ENCODE measurements at places on chromosomes 7 and 10.
A peak's percentile ranks its signal among the peaks of the same experiment; 100 is the strongest.

GRCh38 chr7:2477447-2478398 lies 1.5 kb upstream of the GRIFIN start:
- DNase-seq = peak; percentile 36

- no peak for DNase-seq
Measured at GRCh38 chr7:41007811-41008210, 695.1 kb downstream of the INHBA start.

DNA sequence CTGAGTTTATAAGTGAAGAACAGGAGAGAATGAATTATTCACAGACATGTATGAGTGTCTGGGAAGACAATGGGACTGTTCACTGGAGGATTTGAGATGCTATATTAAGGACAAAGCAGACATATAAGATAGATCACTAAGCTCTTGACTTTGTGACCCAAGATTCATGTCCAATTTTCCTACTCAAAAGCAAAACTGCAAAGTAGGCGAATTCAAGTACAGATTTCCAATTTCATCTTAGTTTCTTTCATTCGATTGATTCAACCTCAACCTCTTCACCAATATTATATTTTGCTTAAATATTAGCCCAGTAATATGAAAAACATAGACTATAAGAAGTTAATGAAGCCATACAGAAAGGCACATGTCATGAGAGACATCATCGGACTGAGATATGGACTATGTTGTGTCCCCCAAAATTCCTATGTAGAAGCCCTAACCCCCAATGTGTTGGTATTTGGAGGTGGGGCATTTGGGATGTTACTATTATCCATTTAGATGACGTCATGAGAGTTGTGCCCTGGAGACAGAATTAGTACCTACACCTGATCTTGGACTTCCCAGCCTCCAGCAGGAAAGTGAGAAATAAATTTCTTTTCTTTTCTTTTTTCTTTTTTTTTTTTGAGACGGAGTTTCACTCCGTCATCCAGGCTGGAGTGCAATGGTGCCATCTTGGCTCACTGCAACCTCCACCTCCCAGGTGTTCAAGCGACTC lies 353.7 kb upstream of the AKR1E2 start:
- DNase-seq = no peak

GRCh38 chr7:146117576-146117975 lies 975 bp downstream of the CNTNAP2 start:
- DNase-seq = no peak

DNA sequence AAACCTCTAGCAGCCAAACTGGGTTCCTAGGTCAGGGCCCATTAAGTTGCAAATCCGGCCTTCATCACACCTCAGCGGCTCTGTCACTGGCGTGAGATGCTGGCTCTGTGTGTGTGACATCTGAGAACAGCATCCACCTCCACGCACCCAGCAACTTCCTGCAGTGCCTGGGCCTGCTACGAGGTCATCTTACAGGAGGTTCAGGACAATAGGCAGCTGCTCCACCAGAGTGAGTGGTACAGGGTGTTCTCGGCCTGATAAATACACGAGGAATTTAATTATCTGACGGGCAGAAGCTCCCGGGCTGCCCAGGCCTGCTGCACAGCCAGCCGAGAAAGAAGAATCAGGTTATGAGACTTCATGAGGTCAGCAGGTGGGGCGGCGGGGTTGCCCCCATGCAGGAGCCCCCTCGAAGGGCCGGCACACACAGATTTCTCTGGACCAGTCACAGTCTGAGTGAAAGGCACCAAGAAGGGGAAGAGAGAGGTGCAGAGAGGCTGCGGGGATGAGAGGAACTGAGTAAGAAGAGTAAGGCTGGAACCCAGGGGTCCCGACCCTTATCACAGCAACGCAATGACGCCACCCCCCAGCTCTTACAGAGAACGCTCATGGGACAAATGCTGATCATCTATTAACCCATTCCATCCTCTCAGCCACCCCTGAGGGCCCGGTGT lies 49.3 kb downstream of the CALML3 start:
- no peak for DNase-seq

DNA sequence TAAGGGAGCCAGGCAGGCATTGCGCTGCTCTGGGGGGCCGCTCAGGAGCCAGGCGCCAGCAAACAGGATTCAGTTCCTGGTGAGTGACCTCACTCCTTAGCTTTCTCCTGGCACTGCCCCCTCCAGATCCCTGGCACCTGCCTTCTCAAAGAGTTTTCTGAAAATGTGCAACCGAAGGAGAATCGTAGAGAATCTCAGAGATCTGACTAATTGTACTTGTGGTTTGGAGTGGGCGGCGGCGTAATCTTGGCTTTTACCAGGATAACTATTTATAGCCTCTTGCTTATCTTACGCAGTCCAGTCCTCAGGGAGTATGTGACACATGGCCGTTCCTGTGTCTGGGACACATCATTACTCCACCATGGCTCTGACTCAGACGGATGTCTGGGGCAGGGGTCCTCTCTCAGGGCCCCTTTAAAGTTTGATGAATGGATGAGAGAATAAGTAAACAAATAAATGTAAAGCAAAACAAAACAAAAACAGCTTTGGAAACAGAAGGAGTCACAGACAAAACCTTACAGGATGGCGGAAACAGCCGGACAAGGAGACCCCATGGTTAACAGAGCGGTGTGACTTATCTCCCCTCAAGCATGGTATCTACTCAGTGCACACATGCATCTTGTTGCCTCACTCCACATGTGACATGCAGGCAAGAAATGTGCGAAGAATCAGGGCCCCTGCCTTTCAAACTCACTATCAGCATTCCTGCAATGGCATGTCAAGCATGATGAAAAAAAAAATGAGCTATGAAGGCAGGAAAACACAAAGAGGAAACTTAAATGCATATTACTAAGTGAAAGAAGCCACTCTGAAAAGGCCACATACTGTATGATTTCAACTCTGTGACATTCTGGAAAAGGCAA lies 99.7 kb downstream of the TNS3 start:
- no peak for DNase-seq

- no peak for DNase-seq
Measured at GRCh38 chr7:125074141-125074540, 144.5 kb upstream of the POT1 start.

DNA sequence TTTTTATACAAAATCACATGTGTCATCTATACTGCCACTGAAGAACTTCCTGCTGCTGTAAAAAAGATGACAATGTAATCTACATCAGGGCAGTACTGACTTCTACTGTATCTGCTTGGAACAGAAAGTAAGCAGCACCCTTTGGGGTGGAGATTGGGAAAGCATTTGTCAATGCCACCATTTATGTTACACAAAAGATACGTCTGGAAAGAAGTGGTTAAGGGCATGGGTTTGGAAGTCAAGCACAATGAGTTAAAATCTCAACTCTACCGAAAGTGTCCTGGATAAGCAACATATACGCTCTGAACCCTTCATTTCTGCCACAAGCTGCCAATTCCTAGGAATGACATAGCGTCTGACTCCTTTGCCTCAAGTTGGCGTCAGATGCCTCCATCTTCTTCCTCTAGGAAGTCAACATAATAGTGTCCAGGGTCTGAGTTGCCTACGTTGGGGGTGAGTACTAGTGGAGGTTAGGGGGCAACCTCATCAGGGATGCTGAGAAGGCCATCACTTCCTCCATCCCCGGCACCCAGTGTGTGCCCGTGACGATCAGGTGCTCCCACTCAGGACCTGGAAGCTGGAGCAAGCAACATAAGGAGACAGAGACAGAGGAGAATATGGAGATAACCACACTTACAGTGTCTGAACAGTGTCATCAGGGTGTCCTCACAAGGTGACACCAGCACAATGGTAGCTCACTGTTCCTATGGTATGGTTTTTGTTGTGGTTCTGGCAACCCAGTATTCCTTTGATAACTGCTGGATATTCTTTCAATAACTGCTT lies 58.3 kb downstream of the SGMS1 start:
- DNase-seq = no peak

DNA sequence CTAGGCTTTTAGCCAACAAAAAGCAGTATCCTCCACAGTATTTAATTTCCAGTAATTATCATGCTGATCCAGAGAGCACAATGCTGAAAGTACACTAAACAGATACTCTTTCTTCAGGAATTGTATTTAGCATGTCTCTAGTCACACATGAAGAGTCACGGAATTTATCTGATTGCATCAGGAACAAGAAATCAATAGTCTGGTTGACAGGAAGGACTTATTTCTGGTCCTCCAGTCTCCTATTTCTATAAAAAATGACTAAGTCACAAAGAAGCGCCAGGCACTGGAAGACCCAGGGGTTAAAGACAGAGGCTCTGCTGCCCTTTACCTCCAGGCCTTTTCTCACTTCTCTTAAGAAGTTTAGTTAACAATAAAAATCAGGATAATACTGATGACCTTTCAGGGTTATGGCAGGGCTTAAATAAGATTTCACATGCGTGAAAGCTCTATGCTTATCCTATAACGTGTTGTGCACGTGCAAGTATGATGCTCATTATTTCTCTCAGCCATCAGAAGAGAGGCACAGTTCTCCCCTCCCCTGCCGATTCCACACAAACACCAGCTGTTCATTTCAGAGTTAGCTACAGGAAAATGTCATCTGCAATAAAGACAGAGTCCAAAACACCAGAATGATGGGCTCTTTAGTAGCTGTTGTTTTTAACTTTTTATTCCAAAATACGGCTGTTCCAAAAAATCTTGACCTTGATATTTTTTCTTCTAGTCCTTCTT lies 36.9 kb downstream of the SLC26A4 start:
- no peak for DNase-seq

DNA sequence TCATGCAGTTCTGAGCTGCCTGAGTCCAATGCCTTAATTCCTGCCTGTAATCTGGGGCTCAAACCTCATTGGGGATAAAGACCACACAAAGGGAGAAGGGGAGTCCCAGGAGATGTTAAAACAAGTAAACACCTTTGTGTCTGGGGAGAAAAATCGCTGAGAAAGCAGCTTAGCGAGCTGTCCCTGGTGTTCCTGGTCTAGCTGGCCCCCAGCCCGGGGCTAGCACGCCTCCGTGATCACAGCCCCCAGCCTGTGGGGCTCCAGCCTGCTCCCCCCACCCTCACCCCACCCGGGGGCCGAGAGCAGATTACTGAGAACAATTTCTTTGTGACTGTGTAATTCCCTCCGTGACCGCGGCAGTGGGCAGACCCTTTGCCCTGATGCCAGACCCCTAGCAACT lies 24.8 kb downstream of the DPCD start:
- DNase-seq = no peak

DNA sequence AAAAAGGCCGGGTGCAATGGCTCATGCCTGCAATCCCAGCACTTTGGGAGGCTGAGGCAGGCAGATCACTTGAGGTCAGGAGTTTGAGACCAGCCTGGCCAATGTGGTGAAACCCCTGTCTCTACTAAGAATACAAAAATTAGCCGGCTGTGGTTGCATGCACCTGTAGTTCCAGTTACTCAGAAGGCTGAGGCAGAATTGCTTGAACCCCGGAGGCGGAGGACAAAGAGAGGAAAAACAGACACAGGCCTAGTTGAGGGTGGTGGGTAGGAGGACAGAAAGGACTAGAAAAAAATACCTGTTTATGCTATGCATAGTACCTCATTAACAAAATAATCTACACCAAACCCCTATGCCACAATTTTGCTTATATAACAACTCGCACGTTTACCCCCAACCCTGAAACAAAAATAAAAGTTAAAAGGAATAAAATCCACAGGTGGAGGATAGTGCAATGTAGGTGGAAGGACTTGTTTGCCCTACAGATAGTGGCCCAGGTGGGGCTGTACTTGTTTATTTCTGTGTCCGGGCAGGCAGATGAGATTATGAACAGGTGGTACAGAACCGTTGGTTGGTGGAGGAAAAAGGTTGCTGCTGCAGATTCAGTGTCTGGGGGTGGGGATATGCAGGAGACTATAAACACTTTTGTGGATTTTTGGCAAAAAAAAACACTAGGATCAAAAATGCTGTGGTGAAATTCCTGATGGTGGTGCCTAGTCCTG lies 5.1 kb downstream of the ZNF680 start:
- DNase-seq = no peak

DNA sequence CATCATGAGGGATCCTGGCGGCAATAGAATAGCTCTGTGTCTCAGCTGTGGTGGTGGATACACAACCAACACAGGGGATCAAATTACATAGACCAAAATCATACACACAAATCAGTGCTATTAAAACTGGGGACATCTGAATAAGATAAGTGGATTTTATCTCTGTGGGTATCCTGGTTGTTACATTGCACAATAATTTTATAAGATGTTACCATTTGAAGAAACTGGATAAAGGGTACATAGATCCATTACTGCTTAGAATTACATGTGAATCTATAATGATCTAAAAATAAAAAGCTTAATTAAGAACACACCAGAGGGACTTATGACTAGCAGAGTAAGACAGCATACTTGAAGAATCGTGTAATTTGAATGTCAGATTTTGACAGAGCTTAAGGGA lies 8.2 kb upstream of the FAM3C start:
- DNase-seq = no peak

DNA sequence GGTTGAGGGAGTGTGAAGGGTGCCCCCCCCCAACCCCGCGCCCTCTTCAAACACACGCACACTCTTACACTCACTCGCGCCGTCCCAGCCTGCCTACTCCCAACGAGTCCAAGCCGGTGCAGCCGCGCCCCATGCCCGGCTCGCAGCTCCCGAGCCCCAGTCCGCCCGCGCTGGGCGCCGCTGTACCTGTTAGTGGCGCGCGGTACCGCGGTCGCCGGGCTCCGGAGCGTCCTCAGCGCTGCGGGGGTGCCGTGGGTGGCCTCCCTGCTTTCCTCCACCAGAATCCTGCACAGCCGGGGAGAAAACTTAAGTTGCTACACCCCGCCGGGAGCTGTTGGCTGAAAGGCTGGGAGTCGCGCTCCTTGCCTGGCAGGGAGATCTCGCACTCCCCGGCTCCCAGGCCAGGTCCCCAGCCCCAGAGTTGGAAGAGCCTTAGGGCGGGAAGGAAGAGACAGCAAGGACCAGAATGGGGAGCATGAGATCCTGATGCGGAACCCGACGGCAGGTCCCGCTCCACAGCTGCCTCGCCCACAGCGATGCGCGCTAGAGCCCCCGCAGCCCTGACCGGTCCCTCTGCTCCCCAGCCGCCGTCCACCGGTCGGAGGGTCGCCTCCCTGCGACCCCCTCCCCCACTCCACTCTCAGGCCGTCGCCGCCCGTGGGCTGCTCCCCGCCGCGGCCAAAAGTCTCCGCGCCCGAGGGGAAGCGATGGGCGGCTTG lies 863 bp downstream of the ST8SIA6 start:
- DNase-seq = no peak

GRCh38 chr10:71899665-71900412 lies 48.8 kb upstream of the PSAP start:
- DNase-seq = no peak

- no peak for DNase-seq
Measured at GRCh38 chr7:116269466-116269865, 59.1 kb downstream of the TES start.

- no peak for DNase-seq
Measured at GRCh38 chr10:71989661-71990454, 25.7 kb downstream of the CHST3 start.

- no peak for DNase-seq
Measured at GRCh38 chr10:34169677-34170076, 645.4 kb downstream of the PARD3 start.

DNA sequence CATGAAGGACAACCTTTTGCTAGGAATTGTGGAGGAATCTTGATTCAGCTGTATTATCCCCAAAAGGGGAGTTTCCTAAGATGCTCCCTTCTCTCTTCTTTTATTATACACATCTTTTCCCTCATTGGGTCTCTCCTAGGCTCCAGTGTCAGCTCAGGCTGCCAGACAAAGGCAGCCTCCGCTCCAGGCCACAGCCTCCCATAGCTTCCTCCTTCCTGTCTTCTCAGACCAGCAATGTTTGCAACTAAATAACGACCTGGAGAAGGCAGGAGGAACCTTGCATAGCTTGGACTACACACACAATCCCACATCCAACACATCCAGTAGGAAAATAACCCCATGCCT lies 12.3 kb downstream of the SFXN3 start:
- no peak for DNase-seq

- no peak for DNase-seq
Measured at GRCh38 chr10:78717200-78717599, 351.6 kb upstream of the ZMIZ1 start.

Measured in activated CD4-positive, alpha-beta T cell treated with anti-CD3 and anti-CD28 coated beads for 24 hours (primary cell).